ENCODE measurements at places on chromosomes 12 and 14.

DNA sequence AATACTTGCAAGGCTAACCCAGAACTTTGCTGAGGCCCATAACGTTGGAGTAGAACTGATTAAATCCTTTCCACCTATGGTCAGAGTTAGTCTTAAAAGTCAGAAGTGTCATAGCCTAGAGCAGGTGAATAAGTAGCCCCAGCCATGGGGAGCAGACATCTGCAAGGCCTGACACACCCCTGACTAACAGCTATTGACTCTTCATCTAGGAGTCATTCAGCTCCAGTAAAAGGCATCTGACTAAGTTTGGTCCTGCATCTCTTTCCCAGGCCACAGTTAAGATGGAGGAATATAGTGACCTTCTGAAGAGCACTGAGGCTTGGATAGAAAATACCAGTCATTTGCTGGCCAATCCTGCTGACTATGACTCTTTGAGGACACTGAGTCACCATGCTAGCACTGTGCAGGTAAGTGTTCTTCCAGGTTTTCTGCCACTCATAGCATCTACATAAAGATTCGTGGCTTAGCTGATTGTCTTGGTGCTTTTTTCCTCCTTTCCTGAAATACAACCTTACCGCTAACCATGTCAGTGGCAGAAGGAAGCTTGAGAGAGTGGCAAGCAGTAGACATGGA, 212.9 kb downstream of the ESR2 start:
- DNase-seq = no peak

GRCh38 chr14:59301354-59301753, 112.9 kb downstream of the DAAM1 start:
- DNase-seq = peak; percentile 12

GRCh38 chr14:76537906-76538647, 162.1 kb downstream of the ESRRB start:
- no peak for DNase-seq

- DNase-seq = no peak
Observed at GRCh38 chr12:6780573-6780972, 8.3 kb downstream of the LAG3 start.

DNA sequence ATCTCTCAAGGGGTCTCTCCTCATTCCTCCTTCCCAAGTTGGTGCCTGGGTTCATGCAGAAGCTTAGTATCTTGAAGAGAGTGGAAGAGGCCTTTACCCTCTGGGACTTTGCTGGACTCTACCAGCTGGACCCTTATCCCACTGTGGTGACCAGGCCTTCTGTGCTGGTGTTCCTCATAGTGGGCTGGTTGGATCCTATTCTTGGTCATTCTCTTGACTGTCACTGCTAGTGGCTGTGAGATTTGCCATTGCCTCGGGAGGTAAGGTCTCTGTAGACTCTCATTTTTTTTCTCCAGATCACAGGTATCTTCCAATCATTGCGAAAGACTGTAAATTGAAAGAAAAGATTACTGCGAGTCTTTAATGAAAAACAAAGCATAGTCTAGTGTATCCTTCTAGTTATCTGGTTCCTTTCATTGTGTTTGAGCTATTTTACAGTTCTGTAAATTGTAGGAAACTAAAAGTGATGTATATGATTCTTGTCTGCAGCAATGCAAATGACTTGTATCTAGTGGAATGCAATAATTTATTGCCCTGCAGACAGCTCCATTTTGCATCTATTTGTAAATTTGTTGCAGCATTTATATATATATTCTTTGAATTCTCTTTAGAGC, 217.9 kb downstream of the AEBP2 start:
- DNase-seq = no peak

GRCh38 chr12:77070800-77071449, 5.6 kb upstream of the E2F7 start:
- no peak for DNase-seq

DNA sequence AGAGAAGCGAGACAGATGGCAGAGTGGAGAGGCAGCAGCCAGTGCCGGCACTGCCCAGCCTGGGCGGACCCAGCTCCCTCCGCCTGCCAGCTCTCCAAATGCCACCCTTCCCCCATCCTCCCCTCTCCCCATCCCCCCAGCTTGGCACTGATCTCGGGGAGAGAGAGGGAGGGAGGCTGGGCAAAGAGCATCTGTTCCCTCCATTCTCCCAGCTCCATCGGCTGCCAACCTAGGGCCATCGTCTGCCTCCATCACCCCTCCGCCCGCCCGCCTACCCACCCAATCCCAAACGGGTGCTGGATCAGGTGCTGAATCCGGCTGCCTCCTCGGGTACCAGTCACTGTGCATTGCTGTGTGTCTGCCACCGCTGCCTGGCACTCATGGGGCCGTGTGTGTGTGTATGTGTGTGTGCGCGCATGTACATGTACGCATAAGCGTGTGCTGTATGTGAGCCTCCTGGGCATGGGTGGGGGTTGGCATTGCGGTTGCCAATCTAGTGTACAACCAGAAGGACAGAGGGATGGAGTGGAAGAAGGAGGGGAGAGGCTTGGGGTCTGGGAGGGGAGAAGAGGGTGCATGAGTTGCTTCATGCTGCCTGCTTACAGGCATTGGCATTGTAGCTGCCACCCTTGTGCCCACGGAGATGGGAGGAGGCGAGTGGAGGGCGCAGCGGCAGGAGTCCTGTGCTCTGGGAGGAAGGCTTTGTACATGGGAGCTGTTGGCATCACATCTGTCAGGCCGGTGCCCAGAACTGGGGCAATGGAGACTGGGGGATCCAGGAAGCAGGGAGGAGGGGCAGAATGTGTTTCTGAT, 38.4 kb downstream of the ZFHX2 start:
- DNase-seq = no peak

GRCh38 chr14:93709249-93709648, 79.0 kb downstream of the PRIMA1 start:
- DNase-seq = no peak

GRCh38 chr12:67789266-67789665, 140.7 kb downstream of the DYRK2 start:
- no peak for DNase-seq

GRCh38 chr12:10965476-10965875, 21.2 kb downstream of the TAS2R50 start:
- no peak for DNase-seq
